ENCODE measurements at places on chromosomes 5 and 9.

- no peak for DNase-seq
Measured at GRCh38 chr5:166784545-166785078, 1506.8 kb upstream of the WWC1 start.

DNA sequence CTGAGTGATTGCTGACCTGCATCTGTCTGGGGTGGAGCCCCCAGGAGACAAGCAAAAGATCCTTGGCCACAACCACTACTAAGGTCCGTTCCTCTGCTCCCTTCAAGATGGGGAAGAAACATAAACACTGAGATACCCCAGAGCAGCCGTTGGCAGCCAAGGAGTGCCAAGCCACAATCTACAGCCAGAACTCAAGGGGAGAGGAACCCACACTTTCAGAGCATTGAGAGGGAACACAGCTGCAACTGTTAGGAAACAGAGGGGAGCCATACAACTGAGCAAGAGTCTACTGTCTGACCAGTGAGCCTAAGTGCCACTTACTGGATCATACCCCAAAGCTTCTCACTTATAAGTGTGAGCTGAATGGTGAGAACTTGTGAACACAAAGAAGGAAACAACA, 44.6 kb upstream of the ADRB2 start:
- no peak for DNase-seq

DNA sequence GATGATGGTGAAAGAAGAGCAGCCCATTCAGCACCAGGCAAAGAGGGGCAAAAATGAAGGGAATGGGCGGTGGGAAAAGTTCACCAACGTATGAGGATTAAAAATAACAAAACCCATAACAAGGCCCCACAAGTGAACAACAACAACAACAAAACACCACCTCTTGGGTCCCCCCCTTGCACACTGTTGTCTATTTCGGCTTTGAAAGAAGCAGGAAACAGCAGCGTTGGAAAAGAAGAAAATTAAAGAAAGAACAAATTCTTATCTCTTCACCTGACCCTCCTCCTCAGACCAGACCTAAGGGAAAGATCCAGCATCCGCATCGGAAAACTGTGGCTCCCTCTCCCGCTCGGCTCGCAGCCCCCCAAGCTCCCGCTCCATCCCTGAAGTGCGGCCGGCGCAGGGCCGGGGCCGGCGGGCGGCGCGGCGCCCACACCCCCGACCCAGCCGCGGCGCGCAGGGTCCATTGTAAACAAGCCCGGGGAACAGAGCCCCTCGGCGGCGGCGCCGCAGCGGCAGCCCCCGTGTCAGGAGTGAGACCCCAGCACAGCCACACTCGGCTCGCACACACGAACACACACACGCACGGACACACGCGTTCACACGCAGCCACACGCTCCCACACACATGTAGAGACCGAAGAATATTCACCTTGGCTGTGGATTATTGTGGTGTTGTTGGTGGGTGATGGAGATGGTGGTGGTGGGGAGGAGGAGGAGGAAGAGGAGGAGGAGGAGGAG, 535 bp downstream of the RFX3 start:
- DNase-seq, result peak; percentile 20

DNA sequence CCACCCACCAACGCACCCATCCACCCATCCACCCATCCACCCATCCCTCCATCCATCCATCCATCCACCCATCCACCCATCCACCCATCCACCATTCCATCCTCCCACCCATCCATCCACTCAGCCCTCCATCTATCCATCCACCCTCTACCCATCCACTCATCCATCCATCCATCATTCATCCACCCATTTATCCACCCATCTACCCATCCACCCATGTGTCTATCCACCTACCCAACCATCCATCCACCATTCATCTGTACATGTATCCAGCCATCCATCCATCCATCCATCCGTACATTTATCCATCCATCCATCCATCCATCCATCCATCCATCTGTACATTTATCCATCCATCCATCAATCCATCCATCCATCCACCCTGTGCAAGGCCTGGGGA, 11.1 kb upstream of the VAV2 start:
- no peak for DNase-seq

DNA sequence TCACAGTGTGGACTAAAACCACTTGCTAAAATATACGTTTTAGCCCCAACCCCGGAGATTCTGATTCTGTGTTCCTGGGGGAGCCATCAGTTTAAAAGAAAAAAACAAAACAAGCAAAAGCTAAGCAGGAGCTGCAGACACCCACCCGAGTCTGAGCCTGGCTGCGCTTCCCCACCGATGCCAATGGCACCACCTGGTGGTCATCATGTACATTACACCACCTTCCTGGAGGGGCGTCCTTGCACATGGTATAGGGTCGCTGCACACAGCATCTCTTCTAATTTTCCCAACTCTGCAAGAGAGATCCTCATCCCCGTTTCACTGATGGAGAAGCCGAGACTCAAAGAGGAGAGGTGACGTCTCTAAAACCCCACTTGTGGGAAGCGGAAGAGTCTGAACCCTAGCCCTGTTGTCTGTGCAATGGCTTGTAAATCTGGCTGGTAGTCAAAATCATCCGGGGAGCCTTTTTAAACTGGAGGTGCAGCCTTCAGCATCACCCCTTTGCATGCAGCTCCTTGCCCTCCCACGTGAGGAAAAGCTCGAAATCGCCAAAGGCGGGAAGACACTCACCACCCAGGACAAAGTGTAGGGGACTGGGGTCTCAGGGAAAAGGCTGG, 23.1 kb upstream of the CNOT6 start:
- DNase-seq, result peak; percentile 67

- peak; percentile 58 for DNase-seq
Measured at GRCh38 chr5:14156650-14157492, 13.7 kb downstream of the TRIO start.

GRCh38 chr9:27303219-27303618, 6.3 kb upstream of the EQTN start:
- no peak for DNase-seq

GRCh38 chr9:16959391-16959790, 88.9 kb upstream of the BNC2 start:
- DNase-seq, result no peak

DNA sequence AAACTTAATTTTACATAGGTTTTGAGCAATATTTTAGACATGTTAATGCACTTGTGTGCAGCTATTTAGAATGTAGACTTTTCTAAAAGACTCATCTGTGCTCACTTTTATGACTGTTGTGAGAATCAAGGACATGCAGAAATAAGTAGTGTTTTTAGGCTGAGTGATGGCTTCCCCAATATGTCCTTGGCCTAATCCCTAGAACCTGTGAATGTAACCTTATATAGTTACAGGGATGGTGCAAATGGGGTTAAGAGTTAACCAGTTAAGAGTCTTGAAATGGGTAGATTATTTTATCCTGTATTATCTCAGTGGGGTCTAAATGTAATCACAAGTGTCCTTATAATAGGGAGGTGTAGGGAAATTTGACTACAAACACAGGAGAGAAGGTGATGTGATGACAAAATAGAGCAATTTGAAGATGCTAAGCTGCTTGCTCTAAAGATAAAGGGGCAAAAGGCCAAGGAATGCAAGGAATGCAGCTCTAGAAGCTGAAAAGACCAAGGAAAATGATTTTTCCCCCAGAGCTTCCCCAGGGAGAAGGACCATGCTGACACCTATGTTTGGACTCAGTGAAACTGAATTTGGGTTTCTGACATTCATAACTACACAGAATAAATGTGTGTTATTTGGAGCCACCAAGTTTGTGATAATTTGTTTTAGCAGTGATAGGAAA, 298.0 kb upstream of the PAPPA start:
- DNase-seq, result no peak

DNA sequence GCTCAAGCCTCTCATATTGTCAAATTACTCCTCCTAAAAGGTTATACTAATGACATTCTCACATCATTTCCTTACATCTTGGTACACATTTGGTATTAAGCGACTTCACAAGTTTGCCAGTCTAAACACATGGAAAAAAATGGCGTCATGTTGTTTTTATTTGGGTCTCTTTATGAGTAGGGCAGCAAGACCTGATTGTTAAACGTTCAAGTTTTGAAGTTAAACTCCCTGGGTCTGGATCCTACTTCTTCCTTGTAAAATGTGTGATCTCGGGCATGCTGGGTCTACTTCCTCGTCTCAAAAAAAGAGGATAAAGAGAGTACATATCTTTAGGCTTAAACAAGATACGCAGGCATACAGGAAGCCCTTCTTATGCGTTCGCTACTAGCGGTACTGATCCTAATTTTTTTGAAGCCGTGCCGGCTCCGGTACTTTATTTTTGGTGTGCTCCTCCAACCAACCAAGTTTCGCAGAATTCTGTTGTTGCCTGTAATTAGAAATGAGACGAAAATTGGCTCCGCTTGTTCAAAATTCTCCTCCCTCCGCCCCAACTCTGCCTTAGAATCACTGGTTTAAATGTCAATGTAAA, 596 bp upstream of the CDC37L1 start:
- no peak for DNase-seq

GRCh38 chr5:926417-927171, 33.9 kb downstream of the TRIP13 start:
- no peak for DNase-seq

DNA sequence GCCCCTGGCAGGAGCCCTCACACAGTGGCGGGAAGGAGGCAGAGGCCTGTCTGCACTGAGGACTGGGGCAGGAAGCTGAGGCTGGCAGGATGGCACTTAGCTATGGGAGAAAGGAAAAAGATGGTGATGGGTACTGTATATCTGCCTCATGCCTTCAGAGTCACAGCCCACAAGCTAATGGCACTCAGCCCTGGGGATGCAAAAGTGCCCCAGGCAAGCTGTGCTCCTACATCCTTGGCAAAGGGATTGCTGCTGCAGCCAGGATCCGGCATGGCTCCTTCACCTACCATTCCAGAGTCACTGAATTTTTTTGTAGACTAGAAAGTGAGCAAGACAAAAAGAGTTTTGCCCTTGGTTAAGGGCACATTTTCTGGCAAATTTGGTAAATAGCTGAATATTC, 8.7 kb downstream of the ACSL6 start:
- DNase-seq, result no peak

- DNase-seq, result no peak
Measured at GRCh38 chr5:95777441-95777840, 45.1 kb downstream of the GLRX start.

GRCh38 chr5:62299600-62299999, 6.4 kb upstream of the KIF2A start:
- no peak for DNase-seq

GRCh38 chr5:141135030-141135717, at the start of gene PCDHB5:
PCDHB5 (plus strand) TSS chr5:141135206; CDS start chr5:141135435, 229 bp downstream.
- DNase-seq, result peak; percentile 76

GRCh38 chr9:78292026-78292425, 4.9 kb upstream of the PSAT1 start:
- DNase-seq, result no peak

- no peak for DNase-seq
Measured at GRCh38 chr9:93087971-93088655, 7.9 kb upstream of the CARD19 start.

DNA sequence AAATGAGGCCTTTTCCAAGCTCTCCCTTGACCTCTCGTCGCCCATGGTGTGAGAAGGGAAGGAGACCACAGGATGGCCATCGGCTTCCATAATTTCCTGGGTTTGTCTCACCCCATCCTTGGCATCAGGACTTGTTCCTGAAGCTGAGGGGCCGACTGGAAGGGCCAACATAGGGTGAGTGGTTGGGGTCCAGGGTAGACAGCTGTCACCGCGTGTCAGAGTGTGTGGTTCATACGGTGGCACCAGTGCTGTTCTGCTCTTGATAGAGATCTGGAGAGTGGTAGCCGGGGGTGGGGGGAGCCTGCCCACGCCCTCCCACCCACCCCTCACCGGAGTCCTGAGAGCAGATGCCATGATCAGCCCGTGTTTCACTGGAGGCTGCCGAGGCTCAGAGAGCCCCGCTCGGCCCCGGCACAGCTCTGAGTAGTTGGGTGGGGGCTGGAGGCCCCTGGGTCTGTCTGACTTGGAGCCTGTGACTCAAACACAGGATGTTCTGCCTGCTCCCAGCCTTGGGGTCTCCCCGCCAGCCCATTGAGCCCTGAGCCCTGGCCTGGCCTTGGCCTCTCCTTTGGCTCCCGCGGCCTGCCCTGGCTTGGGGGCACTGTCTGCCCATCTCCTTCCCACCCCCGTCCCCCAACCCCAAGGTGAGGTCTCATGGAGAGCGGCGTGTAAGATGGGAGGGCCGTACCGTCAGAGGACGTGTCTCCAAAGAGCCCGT, 53.1 kb upstream of the IER5L start:
- DNase-seq, result no peak

- DNase-seq, result no peak
Measured at GRCh38 chr9:83521411-83521810, 16.8 kb downstream of the FRMD3 start.

DNA sequence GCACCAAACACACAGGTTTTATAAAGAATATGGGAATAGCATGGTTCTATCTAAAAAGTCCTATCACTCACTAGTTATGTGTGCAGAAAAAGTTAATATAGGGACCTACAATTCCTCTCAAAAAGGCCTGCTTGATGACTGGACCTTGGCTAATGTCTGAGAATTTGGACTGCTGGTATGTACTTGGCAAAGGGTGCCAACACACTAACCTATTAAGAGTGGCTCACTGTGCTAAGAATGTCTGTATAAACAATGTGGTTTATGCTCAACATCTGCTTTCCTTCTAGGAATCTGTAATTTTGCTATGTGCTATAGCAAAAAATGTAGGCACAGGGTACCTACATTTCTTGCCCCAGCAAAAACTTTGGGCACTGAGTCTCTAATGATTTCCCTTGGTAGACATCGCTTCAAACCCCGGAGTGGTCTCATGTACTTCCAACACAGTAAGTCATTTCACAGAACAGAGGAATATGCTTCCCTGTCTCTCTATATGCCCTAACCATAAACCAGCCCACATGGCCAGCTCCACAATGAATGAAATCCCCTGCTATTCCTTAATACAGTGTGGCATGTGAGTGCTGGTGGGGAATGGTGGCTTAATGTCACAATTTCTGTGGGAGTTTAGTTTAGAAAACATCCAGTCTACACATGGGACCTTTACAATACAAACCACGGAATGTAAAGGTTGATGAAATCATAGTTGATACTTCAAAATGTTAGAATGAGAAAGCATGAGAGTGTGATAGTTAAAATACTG, 101.7 kb downstream of the UBAP2 start:
- DNase-seq, result no peak

DNA sequence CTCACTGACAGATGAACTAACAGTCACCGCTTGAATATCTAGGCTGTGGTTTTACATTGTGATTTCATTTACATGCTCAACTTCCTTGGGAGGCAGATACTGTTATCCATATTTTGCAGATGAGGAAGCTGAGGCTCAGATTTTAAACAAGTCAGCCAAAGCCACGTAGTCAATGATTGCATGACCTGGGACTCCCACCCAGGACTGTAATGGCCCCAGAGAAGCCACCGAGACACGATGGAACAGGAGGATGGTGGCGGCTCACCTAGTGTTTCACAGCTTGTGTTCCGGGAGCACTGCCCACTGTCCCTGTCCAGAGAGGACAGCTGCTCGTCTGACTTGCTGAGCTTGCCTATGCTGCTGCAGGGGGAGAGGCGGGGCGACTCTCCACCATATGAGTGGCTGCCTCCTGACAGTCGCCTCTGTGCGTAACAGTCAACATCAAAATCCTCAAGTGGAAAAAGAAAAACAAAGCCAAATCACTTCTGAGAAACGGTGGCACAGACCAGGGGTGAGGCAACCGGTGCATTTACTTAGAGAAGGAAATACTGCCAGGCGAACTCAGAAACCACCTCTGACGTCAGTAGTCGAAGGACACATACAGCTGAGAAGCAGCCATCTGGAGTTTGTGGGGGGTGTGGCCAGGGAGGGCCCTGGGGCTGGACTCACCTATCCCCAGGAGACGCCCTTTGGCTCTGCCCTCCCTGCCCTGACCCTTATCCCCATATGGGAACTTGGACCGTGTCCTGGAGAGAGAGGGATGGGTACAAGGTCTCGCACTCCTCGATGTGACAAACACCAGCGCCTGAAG, 82.5 kb downstream of the PRRT1B start:
- DNase-seq, result peak; percentile 50

All from KBM-7 (cell line).